ENCODE measurements at places on chromosomes 1 and 21. TPM values are rescaled to one million over a fixed set of nuclear protein-coding genes. Genes with fewer than 3 reads are reported as not detected.

- no peak overlapping the region for H3K4me3 ChIP-seq
- H3K36me3 ChIP-seq: no peaks in the 10 kb centered on the region
- no peaks in the 10 kb centered on the region for H3K27me3 ChIP-seq
- peak; percentile 84 for DNase-seq
- peak overlapping the region; percentile 72 for H3K27ac ChIP-seq
- peaks cover 83% of the 10 kb centered on the region for H3K4me1 ChIP-seq
These were observed 271.6 kb upstream of the SGIP1 start for GRCh38 chr1:66262208-66262963.

GRCh38 chr1:209132736-209133467 is 450.6 kb upstream of the CAMK1G start:
- H3K27me3 ChIP-seq: no peaks in the 10 kb centered on the region
- H3K4me3 ChIP-seq: no peak overlapping the region
- no peak overlapping the region for H3K27ac ChIP-seq
- no peaks in the 10 kb centered on the region for H3K36me3 ChIP-seq

DNA sequence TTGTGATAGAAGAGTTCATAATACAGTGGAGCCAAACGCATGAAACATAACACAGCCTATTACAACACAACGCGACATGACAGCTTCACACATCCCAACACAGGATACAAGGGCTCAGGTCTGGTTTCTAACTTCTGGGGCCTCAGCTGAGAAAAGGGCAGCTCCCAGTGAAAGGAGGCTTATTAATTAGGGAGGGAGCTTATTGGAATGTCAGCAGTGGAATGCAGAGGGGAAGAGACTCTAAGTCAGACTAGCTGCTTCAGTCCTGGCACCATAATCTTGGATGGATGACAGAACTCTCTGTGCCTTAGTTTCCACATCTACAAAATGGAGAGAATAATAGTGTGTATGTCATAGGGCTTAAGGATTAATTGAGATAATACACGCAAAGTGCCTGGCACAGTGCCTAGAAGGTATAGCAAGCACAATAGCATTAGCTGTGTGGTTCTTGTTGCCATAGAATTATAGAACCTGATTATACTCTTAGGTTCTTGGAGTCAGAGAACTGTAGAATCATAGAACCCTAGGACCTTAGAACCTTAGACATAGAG is 22.7 kb upstream of the SLC2A1 start:
- H3K4me3 ChIP-seq: no peak overlapping the region
- no peaks in the 10 kb centered on the region for H3K36me3 ChIP-seq
- H3K27me3 ChIP-seq: no peaks in the 10 kb centered on the region
- H3K4me1 ChIP-seq: peaks cover 24% of the 10 kb centered on the region

DNA sequence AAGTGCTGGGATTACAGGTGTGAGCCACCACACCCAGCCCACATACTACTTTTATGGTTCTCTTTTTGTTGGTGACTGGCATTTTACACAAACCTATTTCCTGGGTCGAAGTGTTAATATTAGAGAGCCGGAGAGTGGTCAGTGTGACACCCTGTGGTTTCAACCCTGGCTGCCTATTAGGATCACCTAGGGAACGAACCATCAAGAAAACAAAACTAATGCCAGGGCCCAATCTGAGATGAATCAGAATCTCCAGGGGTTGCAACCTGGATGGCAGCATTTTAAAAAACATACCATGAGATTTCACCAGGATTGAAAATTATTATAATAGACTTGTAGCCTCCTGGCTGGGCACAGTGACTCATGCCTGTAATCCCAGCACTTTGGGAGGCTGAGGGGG is 6.1 kb downstream of the MRPS21 start:
- no peak overlapping the region for H3K4me3 ChIP-seq
- peaks cover 75% of the 10 kb centered on the region for H3K36me3 ChIP-seq
- no peaks in the 10 kb centered on the region for H3K4me1 ChIP-seq
- H3K27ac ChIP-seq: no peak overlapping the region
- DNase-seq: no peak

DNA sequence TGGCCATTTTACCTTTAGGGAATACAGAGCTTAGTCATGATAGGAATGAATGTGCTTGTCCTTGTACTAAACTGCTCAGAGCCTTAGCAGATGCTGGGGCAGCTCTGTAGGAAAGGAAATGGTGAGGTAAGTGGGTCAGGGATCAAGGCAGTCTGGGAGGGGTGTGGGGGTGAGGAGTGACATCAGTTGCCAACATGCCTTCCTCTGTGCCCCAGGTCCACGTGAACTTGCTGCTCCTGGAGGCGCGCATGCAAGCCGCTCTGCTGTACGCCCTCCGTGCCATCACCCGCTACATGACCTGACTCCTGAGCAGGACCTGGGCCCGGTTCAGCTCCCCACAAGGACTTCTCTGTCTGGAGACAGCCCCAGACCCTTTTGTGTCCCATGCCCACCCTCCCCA is 21.2 kb downstream of the SESN2 start:
- H3K27ac ChIP-seq: no peak overlapping the region
- H3K36me3 ChIP-seq: peaks cover 61% of the 10 kb centered on the region

DNA sequence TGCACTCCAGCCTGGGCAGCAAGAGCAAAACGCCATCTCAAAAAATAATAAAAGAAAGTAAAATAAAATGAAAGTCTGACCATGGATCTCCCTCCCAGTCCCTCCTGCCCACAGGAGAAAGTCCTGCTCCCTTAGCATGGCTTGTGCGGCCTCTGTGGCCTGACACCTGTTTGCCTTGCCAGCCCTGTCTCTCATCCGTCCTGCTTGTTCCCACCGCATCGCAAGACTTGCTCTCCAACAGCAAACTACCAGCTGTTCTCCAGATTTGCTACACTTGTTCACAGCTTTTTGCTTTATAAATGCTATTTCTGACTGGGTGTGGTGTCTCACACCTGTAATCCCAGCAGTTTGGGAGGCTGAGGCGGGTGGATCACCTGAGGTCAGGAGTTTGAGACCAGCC is 2.7 kb downstream of the ETV3L start:
- H3K4me1 ChIP-seq: no peaks in the 10 kb centered on the region
- H3K27me3 ChIP-seq: no peaks in the 10 kb centered on the region
- H3K27ac ChIP-seq: no peak overlapping the region
- no peak overlapping the region for H3K4me3 ChIP-seq

The ETV3L gene
- total RNA-seq: not detected

The CYP4Z1 gene
- total RNA-seq: not detected

The BMP8B gene
- 0.08 TPM for total RNA-seq

Measured in SJSA1 (cell line).